ENCODE measurements at places on chromosomes 6 and 20. TPM values are rescaled to one million over a fixed set of nuclear protein-coding genes. Genes with fewer than 3 reads are reported as not detected.

- H3K27me3 ChIP-seq: no peaks in the 10 kb centered on the region
- no peak for DNase-seq
- no peak overlapping the region for H3K4me3 ChIP-seq
- no peaks in the 10 kb centered on the region for H3K36me3 ChIP-seq
- H3K4me1 ChIP-seq: no peaks in the 10 kb centered on the region
These were observed 140.2 kb upstream of the RPS6KA2 start for GRCh38 chr6:166767230-166767629.

- peaks cover 23% of the 10 kb centered on the region for H3K4me1 ChIP-seq
- H3K36me3 ChIP-seq: no peaks in the 10 kb centered on the region
- H3K27me3 ChIP-seq: peaks cover 51% of the 10 kb centered on the region
- peak overlapping the region; percentile 50 for H3K4me3 ChIP-seq
These were observed 1.0 kb downstream of the SALL4 start for GRCh38 chr20:51801122-51801822.

DNA sequence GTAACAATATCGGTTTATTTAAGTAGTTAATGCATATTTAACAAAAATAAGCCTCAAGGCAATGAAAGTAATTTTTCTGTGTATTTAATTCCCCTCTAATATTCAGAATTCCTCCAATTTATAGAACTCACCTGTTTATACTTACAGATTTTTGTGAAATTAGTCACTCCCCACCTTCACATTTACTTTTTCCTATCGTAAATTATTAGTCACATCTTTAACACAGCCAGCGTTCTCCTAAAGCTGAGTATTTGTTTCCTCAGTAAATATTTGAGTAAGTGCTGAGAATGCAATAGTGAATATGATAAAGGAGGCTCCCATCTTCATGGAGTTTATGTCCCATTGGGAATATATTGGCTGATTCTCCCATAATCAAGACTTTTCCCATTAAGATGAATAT lies 88.0 kb downstream of the SYCP2 start:
- no peak overlapping the region for H3K27ac ChIP-seq
- no peak overlapping the region for H3K4me3 ChIP-seq
- DNase-seq: no peak
- no peaks in the 10 kb centered on the region for H3K36me3 ChIP-seq
- H3K27me3 ChIP-seq: no peaks in the 10 kb centered on the region
- H3K4me1 ChIP-seq: no peaks in the 10 kb centered on the region

GRCh38 chr20:31630187-31630790 lies 7.4 kb upstream of the COX4I2 start:
- H3K36me3 ChIP-seq: no peaks in the 10 kb centered on the region
- H3K4me3 ChIP-seq: no peak overlapping the region
- H3K27me3 ChIP-seq: no peaks in the 10 kb centered on the region
- no peak for DNase-seq

GRCh38 chr20:49349694-49350252 lies 71.9 kb upstream of the ZNFX1 start:
- no peak for DNase-seq
- H3K4me3 ChIP-seq: no peak overlapping the region
- no peaks in the 10 kb centered on the region for H3K4me1 ChIP-seq

DNA sequence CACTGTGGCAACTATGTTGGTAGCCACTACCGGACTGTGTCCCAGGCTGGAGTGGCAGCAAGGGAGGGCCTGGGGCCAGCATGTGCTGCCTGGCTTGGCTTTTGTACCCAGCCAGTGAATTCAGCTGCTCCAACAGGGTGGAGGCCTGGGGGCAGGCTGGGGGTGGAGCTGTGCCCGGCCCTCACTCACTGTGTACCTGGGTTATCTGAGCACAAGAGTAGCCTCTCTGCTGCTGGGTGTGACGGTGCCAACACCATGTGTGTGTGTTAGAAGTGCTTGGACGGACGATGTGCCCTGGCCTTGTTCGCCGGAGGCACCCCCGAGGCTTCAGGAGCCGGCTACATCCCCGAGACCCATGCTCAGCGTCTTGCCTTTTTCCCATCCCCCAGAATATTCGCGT lies 49.2 kb downstream of the EFCAB8 start:
- H3K4me1 ChIP-seq: no peaks in the 10 kb centered on the region
- no peak for DNase-seq
- H3K27ac ChIP-seq: no peak overlapping the region
- H3K36me3 ChIP-seq: no peaks in the 10 kb centered on the region
- no peak overlapping the region for H3K4me3 ChIP-seq

DNA sequence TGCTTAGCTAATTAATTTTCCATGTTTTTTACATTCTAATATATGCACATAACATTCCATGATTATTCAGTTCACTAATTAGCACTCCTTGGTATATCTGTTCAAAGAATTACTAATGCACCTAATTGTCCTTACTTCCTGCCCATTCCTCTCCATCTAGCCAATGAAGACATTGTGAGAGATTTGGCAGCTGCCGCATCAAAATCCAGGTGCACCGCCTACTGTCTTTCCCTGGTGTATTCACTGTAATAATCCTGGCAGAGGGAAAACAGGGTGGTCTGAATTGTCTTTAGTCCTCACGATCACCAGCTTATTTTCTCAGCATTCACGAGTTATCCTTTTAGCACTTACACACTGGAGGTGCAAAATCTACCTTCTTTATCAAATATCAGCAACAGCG lies 61.0 kb upstream of the SCGN start:
- H3K27ac ChIP-seq: no peak overlapping the region
- no peak for DNase-seq
- peaks cover 37% of the 10 kb centered on the region for H3K36me3 ChIP-seq
- no peak overlapping the region for H3K4me3 ChIP-seq
- H3K27me3 ChIP-seq: no peaks in the 10 kb centered on the region

- no peak for DNase-seq
- peak overlapping the region; percentile 97 for H3K4me3 ChIP-seq
- H3K27ac ChIP-seq: no peak overlapping the region
- no peaks in the 10 kb centered on the region for H3K27me3 ChIP-seq
These were observed 1.4 kb downstream of the RPRD1B start for GRCh38 chr20:38034961-38035360.

- H3K27ac ChIP-seq: no peak overlapping the region
- no peak for DNase-seq
- H3K4me1 ChIP-seq: no peaks in the 10 kb centered on the region
- H3K27me3 ChIP-seq: no peaks in the 10 kb centered on the region
These were observed 555.4 kb upstream of the AGPAT4 start for GRCh38 chr6:161829291-161829729.

DNA sequence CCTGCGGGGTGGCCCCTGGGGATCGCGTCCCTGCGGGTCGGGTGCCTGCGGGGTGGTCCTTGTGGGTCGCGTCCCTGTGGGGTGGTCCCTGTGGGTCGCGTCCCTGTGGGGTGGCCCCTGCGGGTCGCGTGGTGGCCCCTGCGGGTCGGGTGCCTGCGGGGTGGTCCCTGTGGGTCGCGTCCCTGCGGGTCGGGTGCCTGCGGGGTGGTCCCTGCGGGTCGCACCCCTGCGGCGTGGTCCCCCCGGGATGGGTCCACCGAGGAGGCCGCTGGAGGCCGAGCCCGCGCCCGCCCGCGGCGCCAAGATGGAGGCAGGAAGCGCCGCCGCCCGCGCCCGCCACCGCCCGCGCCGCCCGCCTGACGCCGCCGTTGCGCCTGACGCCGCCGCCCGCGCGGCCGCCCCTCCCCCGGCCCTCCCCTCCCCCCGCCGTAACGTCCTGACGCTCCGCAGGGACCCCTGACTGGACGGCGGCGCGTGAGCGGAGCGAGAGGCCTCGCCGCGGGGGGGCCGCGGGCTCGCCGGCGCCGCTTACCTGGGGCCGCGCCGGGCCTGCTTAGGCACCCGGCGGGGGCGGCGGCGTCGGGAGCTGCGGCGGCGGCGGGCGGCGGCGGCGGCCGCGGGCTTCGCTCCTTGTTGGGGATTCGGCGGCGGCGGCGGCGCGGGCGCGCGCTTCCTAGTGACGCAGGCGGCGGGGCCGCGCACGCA lies at the start of gene GMEB2:
Gene GMEB2 (minus strand): TSS at position 678 of the 705 bp plus-strand sequence. CDS start 7,704 bp downstream, outside the sequence.
- H3K4me3 ChIP-seq: peak within 1 kb of the TSS; percentile 98
- DNase-seq: peak; percentile 83
- H3K4me1 ChIP-seq: peaks cover 27% of the 10 kb centered on the region
- no peaks in the 10 kb centered on the region for H3K27me3 ChIP-seq

DNA sequence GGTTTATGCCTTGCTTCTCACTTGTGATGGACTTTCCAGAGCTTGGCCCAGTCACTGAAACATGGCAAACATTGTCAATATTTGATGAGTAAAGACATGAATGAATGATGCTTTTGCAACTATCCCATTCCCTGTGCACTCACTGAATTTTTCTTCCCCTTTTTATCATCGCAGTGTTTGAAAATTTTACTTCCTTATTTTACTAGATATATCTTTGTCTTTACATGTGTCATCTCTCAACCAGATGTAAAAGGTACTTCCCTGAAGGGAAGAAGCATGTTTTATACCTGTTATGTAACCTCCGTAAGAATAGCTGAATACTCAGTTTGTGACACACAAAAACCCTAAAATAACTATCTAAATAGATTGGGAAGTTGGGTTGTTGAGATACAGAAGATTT lies 544.7 kb upstream of the FLRT3 start:
- H3K4me3 ChIP-seq: no peak overlapping the region
- no peaks in the 10 kb centered on the region for H3K36me3 ChIP-seq
- H3K4me1 ChIP-seq: no peaks in the 10 kb centered on the region
- DNase-seq: no peak
- no peaks in the 10 kb centered on the region for H3K27me3 ChIP-seq

CDH26 gene
- total RNA-seq: 8.4 TPM

EPHA7 gene
- total RNA-seq: 0.86 TPM

CYP24A1 gene
- 0.21 TPM for total RNA-seq

HCRTR2 gene
- total RNA-seq: not detected

CNBD2 gene
- total RNA-seq: 4.3 TPM

NCOA6 gene
- 27.1 TPM for total RNA-seq

Measured in lower lobe of right lung (tissue), 2 donors.